ENCODE measurements at places on chromosomes 1 and 21.
A peak's percentile ranks its signal among the peaks of the same experiment; 100 is the strongest.

GRCh38 chr1:67988066-67988465 lies 62.4 kb downstream of the DIRAS3 start:
- no peak for DNase-seq

GRCh38 chr1:33005838-33006421 lies 30.8 kb downstream of the AK2 start:
- no peak for DNase-seq

DNA sequence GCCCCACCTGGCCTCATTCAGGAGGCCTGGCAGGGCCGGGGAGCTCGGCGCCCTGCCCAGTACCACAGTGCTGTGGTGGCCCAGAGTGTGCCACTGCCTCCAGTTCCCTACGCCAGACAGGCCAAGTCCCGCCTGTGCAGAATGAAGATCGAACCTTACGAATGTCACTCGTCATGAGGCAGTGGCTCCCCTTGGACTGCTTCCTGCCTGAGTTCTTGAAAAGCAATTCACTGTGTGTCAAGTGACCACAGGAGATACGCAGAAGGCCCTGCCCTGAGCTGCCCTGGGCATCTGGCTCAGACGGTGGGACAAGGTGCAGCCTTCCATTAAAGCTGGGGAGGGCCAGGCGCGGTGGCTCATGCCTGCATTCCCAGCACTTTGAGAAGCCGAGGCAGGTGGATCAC lies 49.6 kb upstream of the LRP8 start:
- DNase-seq = no peak

DNA sequence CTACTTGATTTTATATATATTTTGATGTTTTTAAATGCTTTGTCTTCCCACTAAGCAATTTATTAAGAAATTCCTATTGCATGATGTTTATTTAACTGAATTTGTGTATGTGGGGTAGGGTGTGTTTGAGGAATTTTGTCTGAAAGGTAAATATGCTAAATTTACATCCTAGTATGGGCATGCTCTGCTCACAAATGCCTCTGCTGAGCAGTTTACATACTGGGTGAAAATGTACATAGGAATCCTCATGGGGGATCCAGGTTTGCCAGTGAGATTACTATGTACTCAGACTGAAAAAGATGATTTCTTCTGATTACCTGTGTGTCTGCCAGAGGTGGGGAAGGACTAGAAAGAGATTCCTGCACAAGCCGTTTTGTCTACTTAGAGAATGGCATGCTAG lies 126.6 kb downstream of the DISP1 start:
- DNase-seq = no peak

- DNase-seq = no peak
These were observed 5.1 kb upstream of the OLIG2 start for GRCh38 chr21:33020558-33021100.

- no peak for DNase-seq
These were observed 163.8 kb downstream of the NPHP4 start for GRCh38 chr1:5828308-5828935.

GRCh38 chr1:240732390-240732789 lies 120.4 kb upstream of the GREM2 start:
- peak; percentile 50 for DNase-seq

GRCh38 chr1:226672339-226672762 lies 66.7 kb downstream of the ITPKB start:
- no peak for DNase-seq

DNA sequence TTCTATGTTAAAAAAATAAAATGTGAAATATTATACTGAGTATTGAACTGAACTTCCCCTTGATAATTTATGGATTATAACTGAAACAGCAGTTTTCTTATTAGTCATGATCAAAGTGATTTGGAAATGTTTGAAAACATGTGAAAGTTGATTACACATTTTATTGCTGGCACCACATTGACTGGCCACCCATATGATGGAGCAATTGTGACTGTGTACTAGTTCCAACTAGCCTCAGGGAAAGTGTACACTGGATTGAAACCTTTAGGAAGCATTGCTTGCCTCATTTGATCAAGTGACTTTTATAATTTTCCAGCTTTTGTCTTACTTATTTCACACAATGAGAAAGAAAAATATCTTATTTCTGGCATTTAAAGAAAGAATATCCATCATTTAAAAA lies 128.0 kb upstream of the ADGRL2 start:
- no peak for DNase-seq

DNA sequence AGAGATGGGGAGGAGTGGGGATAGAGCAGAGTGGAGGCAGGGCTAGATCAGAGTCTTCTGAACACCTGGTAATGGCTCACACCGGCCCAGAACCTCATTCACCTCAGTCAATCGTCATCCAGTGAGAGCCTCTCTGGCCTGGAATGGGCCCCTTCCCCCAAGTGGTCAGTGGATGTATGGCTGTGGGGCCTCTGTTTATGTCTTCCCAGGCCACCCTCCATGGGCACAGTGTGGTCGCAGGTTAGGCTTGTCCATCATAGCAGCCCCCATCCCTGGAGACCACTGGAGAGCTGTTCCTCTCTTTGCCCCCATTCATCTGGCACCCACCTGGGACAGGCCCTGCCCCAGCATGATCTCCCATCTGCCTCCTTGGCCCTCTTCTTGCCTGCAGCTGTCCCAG lies 29.6 kb upstream of the TENT5C start:
- DNase-seq = no peak

- no peak for DNase-seq
These were observed 16.3 kb downstream of the TGFB2 start for GRCh38 chr1:218361298-218362065.

DNA sequence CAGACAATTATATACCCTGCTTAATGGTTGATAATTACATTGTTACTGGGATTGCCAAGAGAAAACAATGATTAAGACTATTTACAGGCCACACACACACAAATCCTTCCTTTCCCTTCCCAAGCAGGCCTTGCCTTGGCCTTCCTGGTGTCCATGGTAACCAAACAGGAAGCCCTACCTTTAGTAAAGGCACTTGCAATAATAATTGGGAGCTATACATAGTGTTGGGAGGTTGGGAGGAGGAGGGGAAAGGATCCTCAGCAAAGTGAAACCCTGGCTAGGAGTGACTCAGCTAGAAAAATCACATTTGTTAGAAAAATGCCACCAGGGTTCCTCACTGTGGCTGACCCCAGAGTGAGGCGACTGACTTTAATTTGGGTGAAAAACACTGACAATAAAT lies 122.3 kb upstream of the ADAR start:
- DNase-seq = no peak

DNA sequence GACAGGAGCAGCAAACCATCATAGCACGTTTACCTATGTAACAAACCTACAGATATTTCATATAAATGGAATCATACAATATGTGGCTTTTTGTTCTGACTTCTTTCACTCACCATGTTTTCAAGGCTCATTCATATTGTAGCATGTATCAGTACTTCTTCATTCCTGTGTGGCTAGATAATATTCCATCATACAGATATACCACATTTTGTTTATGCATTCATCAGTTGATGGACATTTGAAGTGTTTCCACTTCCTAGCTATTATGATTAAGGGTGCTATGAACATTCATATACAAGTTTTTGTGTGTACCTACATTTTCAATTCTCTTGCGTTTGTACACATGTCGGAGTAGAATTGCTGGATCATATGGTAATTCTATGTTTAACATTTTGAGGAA lies 90.1 kb downstream of the CDC42BPA start:
- no peak for DNase-seq

DNA sequence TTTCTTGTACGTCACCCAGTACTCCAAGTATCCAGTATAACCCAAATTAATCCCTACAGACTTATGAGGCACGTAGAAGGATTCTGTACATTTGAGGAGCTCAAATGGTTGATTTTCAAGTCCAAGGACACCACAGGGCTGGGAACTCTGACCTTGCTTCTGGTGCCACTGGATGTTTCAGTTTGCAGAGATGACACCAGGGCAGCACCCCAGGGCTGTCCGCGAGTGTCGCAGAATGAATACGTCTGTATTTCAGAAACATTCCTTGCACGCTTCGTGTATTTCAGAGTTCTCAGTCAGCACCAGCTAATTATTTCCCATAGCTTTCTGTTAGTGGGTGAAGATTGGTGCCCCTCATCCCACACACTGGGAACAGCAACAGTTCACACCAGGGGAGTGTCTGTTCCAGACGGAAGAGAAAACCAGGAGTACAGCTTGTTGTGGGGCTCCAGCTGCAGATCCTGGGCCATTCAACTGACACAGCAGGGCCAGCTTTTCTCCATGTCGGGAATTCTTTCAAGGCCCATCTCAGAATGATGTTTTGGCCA lies 159.2 kb downstream of the RHOU start:
- DNase-seq = no peak

GRCh38 chr1:14947421-14947820 lies 206.1 kb upstream of the TMEM51 start:
- no peak for DNase-seq

GRCh38 chr1:7526196-7526866 lies 244.8 kb upstream of the VAMP3 start:
- DNase-seq = no peak

DNA sequence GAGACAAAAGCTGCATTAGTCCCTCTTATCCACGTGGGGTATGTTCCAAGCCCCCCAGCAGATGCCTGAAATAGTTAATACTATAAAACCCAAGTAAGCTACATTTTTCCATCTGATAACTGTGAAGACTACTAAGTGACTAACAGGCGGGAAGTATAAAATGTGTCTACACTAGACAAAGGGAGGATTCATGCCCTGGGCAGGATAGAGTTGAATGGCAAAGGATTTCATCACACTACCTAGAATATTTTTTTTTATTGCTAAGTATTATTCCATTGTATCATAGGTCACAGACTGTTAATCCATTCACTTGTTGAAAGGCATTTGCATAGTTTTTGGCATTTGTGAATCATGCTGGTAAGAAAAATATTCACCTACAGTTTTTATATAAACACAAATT lies 26.4 kb upstream of the CFHR4 start:
- no peak for DNase-seq

DNA sequence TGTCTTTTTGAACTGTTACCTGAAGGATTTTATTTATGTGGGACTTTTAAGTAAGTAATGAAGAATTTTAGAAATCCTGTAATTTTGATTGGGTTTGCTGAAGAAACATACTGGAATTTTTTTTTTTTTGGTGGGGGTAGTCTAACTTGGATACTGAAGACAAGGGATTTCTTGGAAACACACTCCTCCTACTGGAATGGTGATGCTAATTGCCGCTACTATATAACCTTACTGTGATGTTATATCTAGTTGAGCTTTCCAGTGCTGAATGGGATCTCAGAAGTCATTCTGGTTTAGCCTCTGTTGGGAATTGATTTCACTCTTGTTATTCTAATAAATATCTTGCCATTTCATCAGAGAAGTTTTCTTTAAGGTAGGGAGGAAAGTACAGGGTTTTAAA lies 8.4 kb downstream of the PPP2R5A start:
- no peak for DNase-seq

DNA sequence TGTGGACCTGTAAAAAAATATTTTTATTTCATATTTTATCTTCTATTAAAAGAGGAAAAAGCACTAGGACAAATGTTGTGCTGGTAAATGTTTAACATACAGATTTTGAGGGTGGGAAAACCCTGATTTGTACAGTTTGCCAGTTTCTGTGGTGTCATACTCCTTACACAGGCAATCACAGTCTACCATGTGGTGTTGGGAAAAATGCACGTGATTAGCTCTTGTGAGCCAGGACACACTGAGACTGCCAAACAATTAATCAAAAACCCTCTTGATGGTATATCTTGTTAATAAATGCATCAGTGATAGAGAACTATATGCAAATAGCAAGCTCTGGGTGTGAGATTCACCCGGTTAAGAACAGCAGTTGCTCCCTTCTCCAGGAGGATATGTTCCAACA lies 136.5 kb upstream of the ZC3H11B start:
- DNase-seq = no peak

GRCh38 chr1:87535551-87535950 lies 206.9 kb downstream of the LMO4 start:
- DNase-seq = no peak

- DNase-seq = no peak
These were observed 47.3 kb upstream of the COA6 start for GRCh38 chr1:234325878-234326496.

DNA sequence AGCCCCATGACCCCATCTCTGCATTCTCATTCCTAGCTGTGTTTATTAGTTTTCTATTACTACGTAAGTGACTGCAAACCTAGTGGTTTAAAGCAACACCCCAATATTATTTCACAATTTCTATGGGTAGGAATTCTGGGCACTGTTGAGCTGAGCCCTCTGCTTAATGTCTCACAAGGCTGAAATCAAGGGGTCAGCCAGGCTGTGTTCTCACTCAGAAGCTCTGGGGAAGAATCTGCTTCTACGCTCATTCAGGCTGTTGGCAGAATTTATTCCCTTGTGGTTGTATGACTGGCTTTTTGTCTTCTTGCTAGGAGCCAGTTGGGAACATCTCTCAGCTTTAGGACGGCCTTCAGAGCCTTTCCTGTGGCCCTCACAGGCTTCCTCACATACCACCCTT lies 181.0 kb downstream of the GIPC2 start:
- no peak for DNase-seq

GRCh38 chr1:202756391-202756790 lies 46.1 kb upstream of the SYT2 start:
- no peak for DNase-seq

All from HFF-Myc (cell line).